BJ (cell line): ENCODE measurements at places on chromosomes 2 and 18.

DNA sequence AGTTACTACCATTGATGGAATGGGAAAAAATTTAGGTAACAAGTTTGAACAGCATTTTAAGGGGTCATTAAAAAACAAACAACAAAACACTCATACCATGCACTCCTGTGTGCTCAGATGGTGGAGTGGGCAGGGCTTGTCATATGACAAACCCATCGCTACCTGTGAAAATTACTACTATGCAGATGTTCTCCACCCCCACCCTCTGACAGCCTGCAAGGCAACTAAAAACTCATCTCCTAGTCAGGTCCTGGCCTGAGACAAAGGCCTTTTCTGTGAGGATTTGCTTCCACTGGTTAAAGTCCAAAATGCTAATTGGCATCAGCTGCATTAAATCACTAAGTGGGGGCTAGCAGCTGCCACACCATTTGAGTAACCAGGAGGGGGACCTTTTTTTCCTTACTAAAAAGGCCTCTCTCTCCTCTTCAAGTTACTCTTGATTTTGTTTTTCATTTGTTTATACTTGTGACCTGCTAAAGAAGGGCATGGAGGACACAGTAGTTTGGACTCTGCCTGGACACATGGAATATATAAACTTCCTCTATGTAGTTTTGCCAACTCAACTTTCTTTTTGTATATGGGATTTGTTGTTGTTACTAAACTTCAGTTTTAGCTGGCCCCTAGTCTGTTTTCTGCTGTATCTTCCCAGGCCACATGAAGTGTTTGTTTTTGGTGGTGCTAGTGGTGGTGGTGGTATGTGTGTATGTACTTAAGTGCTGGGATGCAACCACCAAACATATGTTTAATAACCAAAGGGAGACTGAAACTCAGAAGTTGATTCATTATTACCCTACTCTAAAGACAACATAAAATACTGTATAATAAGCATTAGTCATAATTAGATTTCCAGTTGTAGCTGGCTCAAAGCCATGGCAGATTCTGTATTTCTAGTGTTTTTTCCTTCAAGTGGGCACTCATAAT is 121.3 kb downstream of the MAP4K4 start:
- no peak for DNase-seq

GRCh38 chr18:56645415-56646016 is 5.6 kb upstream of the WDR7 start:
- no peak for DNase-seq

DNA sequence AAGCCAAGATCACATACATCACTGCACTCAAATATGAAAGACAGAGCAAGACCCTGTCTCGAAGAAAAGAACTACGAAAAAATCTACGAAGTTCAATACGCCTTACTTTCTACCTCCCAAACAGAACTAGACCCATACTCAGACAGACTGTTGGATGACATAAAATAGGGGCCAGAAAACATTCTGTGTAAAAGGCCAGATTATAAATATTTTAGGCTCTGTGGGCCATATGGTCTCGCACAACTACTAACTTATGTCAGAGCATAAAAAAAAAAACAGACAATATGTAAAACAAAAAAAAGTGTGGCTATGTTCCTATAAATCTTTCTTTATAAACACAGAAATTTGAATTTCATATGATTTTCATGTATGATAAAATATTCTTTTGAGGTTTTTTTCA is 40.8 kb downstream of the NBAS start:
- DNase-seq: no peak

DNA sequence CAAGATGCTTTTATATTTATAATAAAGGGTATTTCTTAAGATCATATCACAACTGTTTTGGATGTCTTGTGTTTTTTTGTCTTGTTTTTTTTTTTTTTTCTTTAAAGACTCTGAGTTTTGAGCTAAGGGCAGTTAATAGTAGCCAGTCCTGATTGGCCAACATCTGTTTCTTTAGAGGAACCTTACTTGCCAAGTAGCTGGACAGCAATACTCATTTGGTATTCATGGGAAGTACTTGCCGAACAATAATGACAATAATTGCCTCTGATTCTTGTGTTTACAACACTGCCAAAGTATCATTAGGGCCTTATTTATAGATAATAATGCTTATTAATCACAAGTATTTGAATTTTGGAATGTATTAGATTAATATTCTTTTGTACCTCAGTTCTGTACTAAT is 17.1 kb upstream of the POU3F3 start:
- no peak for DNase-seq

DNA sequence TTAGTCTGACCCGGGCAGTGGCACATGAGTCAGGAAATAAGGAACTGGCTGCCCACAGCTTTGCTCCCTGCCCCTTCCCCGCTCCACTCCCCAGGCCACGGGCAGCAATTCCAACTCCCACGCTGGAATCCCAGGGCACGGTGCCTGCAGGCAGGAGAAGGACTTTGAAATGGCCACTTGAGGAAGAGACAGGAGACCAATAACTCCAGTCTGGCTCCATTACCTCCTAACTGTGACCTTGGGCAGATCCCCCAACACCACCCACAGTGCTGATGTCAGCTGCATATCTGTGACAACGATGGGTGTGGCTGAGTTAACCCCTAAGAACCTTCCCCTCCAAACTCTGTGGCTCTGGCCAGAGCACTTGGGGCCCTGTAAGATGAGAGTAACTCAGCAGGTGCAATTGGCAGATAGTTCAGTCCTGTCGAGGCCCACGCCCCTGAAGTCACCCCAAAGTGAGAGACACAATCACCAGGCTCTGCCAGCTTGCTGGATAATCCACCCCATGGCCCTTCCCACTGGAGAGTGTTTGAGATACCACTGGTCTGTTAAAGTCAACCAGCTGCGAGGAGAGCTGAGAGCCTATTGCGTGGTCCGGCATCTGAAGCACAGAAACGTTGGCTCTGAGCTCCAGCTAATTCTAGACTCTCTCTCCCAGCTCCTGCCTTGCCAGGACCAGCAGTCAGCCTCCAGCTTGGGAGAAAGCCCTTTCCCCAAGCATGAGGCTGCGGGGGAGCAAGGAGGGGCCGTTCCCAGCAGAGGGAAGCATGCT is 175.2 kb downstream of the TNS1 start:
- DNase-seq: no peak

DNA sequence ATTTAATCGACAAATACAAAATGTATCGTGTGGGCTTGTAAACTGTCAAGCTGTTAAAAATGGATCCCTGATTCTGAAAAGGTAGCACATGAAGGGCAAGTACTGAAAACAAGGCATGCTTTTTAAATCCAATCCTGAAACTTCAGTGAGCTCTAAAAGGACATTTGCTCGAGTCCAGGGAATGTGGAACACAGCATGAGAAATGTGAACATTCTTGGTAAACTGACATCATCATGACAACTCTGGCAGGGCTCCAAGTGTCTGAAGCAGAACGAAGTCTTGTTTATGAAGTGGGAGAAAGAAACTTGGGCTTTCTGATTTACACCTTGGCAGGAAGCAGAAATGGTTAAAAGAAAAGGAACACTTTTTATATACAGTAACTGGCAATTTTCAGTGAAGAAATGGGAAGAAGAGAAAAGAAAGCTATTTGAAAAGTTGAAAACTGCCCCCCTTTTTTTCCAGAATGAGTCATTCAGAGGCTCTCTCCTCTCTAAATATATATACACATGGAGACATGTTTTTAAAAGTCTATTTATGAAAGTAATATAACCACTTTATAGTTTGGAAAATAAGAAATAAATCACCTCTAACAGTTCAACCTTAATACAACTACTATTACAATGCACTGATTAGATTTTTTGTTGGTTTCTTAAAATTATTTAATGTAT is 120.8 kb downstream of the GAREM1 start:
- DNase-seq: peak; percentile 55

GRCh38 chr2:54176577-54176976 is 61.2 kb downstream of the ACYP2 start:
- DNase-seq: no peak

DNA sequence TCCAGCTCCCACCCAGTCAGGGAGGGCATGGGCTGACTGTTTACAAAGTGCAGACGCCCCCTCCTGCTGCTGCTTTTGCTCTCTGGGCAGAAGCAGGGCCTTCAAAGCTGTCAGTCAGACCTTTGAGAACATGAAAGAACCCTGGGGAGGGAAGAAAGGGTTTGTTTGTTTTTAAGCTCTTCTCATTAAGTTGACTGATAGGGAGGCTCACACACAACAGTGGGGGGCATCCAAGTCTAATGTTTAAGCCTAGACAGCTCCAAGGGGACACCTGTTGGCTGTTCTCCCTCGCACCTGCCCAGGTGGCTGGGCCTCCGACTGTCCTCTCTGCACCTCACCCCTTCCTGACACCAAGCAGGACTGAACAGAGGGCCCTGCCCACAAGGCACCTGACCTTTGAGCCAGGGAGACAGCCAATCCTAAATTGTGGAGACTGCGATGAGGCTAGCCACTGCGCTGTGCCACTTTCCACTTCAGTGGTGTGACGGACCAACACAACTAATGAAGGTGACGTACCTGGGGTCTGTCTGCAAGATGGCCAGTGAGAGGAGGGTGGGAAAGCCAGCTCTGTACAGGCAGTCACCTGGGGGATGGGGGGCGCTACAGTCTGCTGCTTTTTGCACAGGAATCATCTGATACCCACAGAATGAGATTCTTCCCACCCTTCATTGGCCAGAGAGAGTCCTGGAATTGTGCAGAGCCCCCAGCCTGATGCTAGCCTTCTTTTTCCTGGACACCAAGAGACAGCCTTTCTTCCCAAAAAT is 16.3 kb downstream of the ST6GAL2 start:
- no peak for DNase-seq

DNA sequence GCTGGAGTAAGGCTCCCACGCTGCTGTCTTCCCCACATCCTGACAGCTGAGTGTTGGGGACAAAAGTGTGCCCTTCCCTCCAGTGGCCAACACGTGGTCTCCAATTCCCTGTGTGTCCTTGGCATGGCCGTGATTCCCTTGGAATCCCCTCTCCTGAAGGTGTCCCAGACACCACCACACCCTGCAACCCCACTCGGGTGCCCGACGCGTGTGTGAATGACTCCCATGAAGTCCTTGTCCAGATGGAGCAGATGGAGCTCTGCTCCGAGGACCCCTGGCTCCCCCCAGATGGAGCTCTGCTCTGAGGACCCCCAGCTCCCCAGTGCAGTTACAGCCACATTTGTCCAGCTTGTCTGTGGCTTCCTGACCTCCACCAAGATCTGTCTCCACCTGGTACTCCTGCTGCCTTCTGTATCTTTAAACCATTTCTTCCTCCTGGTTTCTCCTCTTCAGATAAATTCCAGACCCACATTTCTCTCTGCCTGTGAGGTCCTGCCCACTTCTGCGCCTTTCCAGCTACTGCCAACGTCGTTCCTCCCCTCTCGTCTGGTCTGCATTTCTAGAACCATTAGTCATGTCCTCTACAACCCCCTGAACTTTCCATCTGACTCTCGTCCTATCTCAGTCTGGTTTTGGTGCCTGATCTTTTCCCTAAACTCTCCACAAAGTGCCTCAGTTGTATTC is 86.8 kb upstream of the PXDN start:
- DNase-seq: no peak

DNA sequence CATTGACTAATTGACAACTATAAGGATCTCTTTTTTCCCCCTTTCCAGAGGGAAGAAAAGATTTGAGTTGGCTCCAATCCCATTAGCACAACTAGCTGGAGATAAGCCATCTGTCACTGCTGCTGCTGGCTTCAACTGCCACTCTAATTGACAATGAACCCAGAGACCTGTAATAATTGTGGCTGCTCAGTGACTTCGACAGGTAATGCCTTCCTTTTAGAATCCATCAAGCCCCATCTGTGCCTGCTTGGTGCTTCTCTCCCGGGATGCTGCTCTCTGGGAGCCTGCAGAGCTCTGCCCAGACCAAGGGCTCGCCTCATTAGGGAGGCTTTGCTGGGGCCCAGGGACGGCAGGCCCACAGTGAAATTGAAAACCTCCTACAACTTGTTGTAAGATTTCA is 376.7 kb upstream of the SOX11 start:
- no peak for DNase-seq

- no peak for DNase-seq
Measured at GRCh38 chr2:225431105-225431863, 31.8 kb downstream of the NYAP2 start.

GRCh38 chr2:181341855-181342600 is 115.2 kb upstream of the ITGA4 start:
- no peak for DNase-seq

DNA sequence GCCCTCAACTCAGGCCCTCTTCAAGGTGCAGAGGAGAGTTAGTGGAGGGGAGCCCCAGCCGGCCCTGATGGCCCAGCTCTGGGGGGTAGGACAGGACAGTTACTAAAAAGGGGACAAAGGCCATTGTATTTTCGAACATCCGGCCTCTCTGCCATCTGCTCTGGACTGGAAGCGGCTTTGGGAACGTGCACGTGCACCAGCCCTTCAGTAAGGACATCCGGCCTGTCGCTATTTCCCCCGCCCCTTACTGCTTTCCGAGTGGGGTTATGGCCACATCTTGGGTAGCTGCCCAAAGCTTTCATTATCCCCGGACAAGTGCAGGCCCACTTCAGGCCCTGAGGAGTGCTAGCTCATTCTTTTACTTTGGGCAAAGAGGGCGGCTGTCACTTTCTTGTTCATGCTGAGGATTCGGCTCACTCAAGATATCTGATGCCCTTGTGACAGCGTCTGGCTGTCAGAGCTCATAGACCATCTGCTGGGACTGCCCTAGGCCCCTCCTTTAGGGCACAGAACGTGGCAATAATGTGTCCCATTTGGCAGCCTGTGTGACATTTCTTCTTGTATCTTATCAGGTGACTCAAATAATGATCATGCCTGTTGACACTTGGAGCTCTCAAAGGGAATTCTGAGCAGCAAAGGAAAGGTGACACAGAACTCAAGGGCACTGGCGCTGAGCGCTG is 17.5 kb downstream of the SLC4A3 start:
- DNase-seq: no peak

GRCh38 chr2:60544062-60544461 is 9.4 kb downstream of the BCL11A start:
- DNase-seq: no peak

DNA sequence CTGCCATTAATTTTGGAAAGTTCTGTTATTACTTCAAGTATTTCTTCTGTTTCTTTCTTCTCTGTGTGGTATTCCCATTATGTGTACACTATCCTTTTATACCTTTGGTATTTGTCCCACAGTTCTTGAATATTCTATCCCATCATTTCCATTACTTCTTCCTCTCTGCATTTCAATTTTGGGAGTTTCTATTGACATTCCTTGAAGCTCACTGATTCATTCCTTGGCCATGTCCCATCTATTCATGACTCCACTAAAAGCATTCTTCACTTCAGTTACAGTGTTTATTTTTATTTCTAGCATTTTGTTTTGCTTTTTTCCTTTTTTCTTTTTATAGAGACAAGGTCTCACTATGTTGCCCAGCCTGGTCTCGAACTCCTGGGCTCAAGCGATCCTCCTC is 30.3 kb downstream of the PROC start:
- peak; percentile 25 for DNase-seq

- no peak for DNase-seq
Measured at GRCh38 chr2:29517413-29517812, 402.2 kb downstream of the CLIP4 start.
